ENCODE measurements at places on chromosomes 12 and 14.

GRCh38 chr14:101865288-101865687 is 99.1 kb upstream of the DYNC1H1 start:
- DNase-seq = no peak

- DNase-seq = no peak
These were observed 165.5 kb upstream of the PLXNC1 start for GRCh38 chr12:93982771-93983315.

- no peak for DNase-seq
These were observed 1.2 kb downstream of the KHNYN start for GRCh38 chr14:24430682-24431568.

DNA sequence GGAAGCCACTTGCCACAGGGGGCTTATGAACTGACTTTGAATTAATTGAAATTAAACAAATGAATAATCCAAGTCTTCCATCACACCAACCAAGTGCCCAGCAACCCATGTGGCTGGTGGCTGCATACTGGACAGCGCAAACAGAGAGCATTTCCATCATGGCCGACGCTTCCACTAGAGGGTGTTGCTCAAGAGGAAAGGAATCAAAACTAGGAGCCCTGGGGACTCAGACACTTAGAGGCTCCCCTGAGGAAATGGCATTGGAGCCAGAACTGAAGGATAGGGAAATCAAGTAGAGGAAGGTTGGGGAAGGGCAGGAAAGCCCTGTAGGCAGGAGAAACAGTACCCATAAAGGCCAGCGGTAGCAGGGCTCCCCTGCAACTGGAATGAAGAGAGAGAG is 50.6 kb upstream of the NUAK1 start:
- no peak for DNase-seq

- DNase-seq = no peak
These were observed 67.5 kb upstream of the SLC35F4 start for GRCh38 chr14:57933349-57933748.

GRCh38 chr14:94598816-94599655 is 13.2 kb upstream of the SERPINA3 start:
- DNase-seq = peak; percentile 79

DNA sequence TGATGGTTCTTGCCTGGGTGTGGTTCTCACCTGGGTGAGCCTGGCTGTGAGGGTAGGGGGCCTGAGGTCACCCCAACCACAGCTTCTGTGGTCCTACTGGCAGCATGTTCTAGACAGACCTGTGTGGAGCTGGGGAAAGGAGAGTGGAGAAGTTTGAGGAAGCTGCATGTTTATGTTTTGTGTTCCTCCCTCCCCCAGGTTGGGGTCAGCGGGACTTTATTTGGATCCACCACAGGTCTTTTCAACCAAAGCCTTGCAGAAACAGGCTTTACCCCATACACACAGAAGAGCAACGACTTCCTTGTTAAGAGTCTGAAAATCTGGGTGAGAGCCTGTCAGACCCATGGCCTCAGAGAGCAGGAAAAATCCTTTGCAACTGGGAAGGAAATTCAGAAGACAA is 5.6 kb downstream of the CD9 start:
- no peak for DNase-seq

DNA sequence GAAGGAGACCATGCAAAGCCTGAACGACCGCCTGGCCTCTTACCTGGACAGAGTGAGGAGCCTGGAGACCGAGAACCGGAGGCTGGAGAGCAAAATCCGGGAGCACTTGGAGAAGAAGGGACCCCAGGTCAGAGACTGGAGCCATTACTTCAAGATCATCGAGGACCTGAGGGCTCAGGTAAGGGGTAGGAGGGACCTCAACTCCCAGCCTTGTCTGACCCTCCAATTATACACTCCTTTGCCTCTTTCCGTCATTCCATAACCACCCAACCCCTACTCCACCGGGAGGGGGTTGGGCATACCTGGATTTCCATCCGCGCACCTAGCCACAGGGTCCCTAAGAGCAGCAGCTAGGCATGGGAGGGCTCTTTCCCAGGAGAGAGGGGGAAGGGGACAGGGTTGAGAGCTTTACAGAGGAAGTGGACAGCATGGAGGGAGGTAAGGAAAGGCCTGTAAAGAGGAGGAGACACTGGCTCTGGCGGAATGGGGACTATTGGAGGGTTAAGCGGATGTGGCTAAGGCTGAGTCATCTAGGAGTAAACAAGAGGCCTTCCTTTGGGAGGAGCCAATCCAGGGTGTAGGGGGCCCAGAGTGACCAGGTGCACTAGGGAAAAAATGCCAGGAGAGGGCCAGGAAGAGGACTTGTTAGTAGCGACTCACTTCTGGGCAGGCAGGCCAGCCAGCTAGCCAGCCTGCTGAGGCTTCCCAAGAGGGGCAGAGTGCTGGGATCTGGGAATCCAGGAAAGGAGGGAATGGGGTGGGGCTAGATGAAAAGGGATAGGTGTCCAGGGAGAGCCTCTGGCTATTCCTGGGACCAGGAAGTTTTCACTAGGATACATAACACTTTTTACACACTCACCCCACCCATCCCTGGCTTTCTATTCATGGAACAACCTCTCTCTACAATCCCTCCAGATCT is 754 bp downstream of the KRT18 start:
- no peak for DNase-seq

- DNase-seq = no peak
These were observed 332.9 kb downstream of the PCNX1 start for GRCh38 chr14:71240171-71240570.

- no peak for DNase-seq
These were observed 79.6 kb upstream of the PSMA6 start for GRCh38 chr14:35212471-35213142.

Data from foreskin melanocyte (primary cell).